ENCODE measurements at places on chromosomes 5 and 9.

GRCh38 chr5:180975338-180975737 lies 13.3 kb upstream of the BTNL3 start:
- DNase-seq: peak; percentile 27

DNA sequence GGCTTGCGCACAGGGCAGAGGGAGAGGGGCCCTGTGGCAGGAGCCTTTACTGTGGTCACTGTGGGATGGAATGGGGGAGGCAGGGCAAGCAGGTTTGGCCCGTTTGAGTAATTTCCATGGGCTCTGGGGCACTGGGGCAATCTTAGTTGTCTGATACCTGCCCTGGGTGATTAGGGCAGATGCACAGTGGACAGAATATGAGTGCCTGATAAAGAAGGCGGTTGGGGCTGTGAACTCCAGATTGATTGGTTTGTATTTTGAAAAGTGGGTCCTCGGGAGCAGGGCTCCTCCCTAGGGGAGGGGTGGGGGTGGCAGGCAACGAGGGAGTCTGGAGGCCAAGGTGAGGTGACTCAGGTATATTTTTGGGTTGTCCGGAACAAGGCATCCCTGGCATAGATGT lies 247.5 kb downstream of the NSG2 start:
- no peak for DNase-seq

DNA sequence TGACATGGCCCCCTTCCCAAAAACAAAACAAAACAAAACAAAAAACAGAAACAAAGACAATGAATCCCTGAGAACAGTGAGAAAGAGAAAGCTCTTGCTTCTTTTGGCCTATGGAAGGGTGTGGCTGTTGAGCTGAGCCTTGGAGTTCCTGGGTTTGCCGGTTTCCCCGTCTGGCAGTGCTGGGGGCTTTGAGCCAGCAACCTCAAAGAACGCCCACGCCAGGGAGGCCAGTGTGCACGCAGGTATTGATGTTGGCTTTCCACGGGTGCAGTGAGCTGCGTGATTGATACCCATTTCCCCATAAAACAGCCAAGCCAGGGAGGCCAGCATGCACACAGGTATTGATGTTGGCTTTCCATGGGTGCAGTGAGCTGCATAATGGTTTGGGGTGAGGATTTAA lies 8.3 kb upstream of the LCN1 start:
- peak; percentile 73 for DNase-seq

DNA sequence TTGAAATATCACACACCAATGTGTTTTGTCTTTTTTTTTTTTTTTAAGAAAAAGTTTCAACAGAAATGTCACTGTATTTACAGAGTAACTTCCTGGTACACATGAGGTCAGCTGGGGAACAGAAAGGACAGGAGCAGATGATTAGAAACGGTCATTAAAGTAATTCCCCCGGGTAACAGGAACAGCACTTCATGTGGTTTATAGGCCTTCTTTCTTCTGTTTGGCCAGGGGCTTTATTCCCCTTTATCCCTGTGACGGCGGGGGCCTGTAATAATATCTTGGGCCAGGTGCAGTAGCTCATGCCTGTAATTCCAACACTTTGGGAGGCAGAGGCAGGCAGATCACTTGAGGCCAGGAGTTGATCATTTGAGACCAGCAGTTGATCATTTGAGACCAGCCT lies 30.5 kb upstream of the MSH3 start:
- no peak for DNase-seq

GRCh38 chr9:97480749-97481148 lies 20.7 kb upstream of the TMOD1 start:
- DNase-seq: no peak

DNA sequence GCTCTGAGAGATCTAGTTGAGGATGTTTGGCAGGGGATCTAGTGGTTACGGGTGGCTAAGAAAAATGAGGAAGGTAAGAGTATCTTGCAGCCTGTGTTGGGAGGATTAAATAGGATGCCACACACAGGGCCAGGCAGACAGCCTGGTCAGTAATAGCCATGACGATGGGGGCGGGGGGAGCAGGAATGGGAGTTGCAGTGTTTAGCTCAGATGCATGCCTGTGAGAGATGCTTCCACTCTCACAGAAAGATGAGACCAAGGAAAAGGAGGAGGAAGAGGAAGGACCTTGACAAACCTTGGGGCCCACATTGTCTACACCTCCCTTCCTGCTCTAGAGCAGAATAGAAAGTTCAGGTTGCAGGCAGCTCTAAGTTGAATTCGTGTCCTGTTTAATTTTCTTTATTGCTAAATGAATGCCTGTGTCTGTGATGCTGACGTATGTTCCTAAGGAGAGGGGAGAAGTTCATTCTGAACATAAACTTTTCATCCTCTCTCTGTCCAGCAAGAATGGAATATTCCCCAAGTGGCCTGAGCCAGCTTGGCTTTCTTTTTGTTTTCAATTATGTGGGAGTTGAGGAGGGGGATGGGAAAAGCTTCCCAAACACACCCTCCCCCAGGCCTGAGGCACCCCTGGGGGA lies 28.7 kb downstream of the TGFBI start:
- DNase-seq: no peak

GRCh38 chr5:77080905-77081304 lies 6.2 kb downstream of the ZBED3 start:
- no peak for DNase-seq

- no peak for DNase-seq
These were observed 64.7 kb downstream of the CSF2 start for GRCh38 chr5:132138260-132138659.

DNA sequence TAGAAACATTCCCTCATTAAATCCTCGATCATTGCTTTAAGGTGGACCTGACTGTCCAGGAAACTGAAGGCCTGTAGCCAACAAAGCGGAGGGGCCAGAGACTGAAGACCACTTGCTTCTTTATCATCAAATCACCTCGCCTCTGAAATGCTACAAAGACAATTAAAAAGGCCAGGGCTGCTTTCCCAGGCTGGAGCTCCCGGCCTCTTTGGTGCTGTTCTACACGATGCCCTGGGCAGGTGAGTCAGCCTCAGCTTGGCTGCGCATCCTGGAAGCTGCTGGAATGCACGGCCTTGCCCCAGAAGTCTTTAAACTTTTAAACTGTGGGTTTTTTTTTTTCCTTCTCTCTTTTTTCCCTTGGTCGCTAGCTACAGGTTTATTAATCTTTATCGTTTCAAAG lies 46.5 kb downstream of the SH3PXD2B start:
- DNase-seq: peak; percentile 80

GRCh38 chr9:38022203-38022895 lies 46.7 kb downstream of the SHB start:
- DNase-seq: peak; percentile 31

GRCh38 chr5:90410178-90410762 lies 714 bp upstream of the CETN3 start:
- no peak for DNase-seq

DNA sequence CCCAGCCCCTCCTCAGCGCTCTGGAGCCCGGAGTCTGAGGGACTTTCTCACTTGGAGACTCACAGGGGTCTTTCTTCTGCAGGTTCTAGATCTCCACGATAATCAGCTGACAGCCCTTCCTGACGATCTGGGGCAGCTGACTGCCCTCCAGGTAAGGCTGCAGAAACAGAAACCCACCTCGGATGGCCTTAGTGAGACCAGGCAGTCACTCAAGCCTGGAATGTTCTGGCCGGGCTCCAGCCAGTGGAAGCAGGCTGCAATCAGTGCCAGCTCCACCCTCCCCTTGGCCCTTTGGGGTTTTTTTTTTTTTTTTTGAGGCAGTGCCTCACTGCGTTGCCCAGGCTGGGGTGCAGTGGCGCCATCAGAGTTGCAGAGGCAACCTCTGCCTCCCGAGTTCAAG lies 7.6 kb downstream of the LRSAM1 start:
- peak; percentile 45 for DNase-seq

- DNase-seq: no peak
These were observed 33.7 kb downstream of the AP3B1 start for GRCh38 chr5:78260771-78261170.

DNA sequence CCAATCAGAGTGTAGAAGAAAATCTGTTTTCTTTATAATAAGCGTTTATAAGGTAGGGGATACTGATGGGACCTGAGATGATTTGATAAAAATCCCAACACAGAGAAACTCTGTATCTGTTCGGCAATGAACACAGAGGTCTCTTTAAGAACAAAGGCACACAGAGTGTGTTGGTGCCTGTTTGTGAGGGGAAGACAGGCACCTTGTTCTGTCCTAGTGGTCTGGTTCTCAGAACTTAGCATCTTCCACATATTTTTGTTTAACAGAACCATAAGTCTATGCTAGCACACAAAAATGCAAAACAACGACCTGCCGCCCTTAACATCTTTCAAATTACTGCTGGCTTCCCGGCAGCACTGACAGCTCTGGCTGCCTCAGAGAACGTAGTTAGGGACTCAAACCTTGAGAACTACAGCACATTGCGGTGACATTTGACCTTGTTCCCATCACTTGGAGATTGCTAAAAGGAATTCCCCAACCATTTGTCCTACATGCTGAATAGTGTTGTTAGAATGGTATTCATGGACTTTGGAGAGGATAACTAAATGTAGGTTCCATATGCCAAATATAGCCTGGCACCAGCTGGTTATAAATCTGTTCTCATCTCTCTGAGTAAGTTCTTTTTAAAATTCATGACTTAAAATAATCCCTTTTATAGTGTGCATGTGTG lies 871.7 kb upstream of the TYRP1 start:
- DNase-seq: no peak

GRCh38 chr5:96582343-96582742 lies 79.8 kb upstream of the CAST start:
- DNase-seq: no peak

GRCh38 chr9:93464395-93464794 lies 11.0 kb upstream of the FAM120AOS start:
- DNase-seq: no peak

- no peak for DNase-seq
These were observed 3.7 kb upstream of the ROR2 start for GRCh38 chr9:91953718-91954117.

DNA sequence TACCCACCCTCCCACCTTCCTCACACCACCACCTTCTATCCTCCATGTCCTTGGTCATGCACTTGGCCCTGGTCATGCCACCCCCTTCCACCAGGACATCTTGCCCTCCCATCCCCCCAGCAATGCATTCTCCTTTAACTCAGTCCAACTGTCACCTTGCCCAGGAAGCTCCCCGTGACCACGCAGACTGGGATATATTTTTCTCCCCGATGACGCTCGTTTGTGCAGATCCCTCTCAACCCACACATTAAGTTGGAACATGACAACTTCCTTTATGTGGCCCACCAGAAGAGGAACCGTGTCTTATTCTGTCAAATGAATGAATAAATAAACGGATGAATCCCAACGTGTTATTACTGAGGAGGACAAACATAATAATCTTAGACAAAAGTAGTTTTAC lies 82.8 kb upstream of the TAS2R1 start:
- peak; percentile 57 for DNase-seq

DNA sequence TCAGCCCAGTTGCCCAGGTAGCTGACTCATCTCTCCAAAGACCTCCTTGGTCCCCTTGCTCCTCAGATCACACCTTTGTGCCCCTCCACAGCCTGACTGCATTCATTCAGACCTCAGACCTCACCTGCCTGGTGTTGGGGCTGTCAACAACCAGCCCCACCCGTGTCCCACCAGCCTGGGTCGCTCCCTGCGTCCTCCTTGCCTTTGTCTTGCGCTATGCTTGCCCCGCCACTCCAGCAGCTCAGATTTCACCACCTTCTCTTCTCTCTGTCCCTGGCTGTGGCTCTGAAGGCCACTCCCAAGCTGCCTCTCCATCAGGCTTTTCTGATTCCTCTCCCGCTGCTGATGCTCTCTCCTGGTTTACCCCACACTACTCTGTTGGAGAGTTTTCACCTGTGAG lies 103.5 kb downstream of the MVB12B start:
- no peak for DNase-seq

DNA sequence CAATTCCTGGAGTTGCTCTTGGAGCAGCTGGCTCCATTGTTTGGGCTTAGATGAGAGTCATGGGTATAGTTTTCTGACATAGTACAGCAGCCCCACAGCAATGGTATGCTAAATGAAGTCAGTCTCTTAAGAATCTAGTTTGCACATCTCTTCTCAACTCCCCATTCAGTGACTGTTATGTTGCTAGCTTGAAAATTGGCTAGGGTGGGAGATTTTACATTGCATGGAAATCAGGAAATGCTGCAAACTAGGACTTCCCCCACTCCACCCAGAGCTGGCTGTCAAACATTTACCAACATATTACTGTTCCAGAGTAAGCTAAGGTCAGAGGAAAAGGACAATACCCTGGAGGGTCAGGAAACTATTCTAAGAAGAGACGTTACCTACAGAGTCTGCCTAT lies 17.6 kb upstream of the FCHO2 start:
- DNase-seq: peak; percentile 66

DNA sequence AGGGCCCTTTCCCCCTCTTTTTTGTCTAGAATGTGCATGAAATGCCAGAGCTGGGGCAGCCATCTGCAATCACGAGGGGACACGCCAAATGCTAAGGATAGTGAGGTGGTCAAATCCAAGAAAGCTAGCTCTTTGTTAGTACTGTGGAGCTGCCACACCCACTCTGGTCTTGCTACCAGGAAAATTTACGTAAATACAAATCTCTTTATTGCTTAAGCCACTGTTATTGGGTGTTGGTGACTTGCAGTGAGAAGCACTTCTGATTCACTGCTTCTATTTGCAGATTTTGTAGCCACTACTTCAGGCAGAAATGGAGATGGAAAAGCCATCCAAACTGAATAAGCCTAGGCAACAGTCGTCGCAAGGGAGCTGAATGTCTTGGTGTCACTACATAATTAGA lies 25.6 kb upstream of the SUSD1 start:
- no peak for DNase-seq

DNA sequence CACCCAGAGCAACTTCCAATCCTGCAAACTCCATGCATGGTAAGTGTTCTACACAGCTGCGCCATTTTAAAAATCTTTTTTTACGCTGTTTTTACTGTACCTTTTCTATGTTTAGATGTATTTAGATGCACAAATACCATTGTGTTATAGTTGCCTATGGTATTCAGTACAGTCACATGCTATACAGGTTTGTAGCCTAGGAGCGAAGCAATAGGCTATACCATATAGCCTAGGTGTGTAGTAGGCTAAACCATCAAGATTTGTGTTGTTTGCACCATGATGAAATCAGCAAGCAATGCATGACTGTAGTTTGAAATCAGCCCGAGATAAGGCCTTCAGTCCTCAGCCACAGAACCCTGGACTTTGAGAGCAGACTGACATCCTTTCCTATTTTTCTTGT lies 101.2 kb downstream of the LIX1 start:
- no peak for DNase-seq

GRCh38 chr5:53083927-53084326 lies 25.6 kb downstream of the MOCS2 start:
- no peak for DNase-seq

DNA sequence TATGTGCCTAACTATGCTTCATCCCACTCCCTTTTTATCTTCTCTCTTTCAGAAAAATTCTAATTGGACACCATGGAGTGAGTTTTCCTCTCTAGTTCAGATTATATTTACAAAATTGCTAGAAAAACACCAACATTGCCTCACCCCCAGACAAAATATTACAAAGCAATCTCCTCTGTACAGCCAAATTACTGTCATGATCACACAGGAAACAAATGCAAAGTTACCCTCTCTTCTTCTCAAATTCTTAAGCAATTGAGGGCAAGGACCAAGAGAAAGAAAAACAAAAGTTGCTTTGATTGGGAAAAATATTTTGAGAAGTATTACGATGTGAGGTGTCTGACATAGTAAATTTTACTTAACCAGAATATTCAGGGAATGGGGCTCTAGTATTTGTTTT lies 30.8 kb upstream of the ABCA1 start:
- DNase-seq: no peak

All from osteoblast (primary cell).